ENCODE measurements at places on chromosomes 11 and 22.

DNA sequence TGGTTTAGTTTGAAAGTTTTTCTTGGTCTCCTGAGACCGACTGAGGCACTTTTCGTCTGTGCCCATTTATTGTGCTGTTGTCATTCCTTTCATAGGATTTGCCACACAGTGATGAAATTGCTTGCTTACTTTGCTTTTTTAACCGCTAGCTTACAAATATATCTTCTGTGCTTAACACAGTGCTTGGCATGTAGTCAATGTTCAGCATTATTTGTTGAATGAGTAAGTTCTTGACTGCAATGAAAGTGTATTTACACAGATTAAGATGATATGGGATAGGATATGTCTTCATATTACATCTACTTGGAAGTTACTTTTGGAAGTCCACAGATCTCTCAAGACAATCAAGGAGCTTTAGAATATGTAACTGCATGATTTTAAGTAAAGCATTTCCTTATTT is 91.2 kb downstream of the GRIA4 start:
- DNase-seq, result no peak

GRCh38 chr11:6225896-6226295 is 8.5 kb downstream of the FHIP1B start:
- DNase-seq, result no peak

DNA sequence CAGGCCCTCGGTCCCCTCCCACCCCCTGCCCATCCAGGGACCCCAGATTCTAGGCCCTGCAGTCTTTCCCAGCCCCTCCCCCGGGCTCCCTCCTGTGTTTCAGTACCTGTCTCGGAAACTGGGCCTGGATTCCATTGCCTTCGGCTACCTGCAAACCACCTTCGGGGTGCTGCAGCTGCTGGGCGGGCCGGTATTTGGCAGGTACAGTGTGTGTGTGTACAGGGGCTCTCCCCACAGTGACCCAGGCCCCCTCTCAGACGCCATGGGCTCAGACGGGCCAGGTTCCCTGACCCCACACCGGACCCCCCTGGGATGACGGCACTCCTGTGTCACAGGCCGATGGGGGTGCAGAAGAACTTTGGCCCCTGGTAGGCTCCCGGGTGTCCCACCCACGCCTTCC is 21.1 kb downstream of the PHLDA2 start:
- DNase-seq, result no peak

DNA sequence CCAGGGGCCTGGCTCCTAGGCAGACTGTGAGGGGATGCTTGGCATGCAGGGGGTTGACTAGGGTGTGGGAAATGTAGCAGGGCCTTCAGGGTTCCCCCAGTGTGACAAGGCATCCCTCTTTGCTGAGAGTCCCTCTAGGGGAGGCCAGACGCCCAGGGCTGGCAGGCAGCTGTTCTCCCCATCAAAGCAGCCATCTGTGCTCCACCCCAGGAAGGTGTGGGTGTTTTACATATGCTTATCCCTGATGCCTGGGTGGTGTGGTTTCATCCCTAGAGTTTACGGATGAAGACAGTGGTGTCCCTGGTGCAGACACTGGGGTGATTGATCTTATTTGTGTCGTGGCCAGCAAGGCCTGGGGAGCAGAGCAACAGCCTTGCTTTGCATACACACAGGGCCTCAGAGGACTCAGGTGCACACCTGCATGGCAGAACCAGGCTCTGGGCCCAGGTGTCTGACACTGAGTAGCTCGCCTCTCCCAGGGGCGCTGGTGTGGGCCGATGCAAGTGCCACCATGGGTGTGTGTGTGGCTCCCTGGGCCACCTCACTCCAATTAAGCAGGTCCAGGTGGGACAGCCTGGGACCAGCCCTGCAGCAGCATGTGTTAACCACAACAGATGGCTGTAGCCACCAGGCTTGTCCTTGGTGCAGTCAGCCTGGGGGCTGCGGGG is 74.2 kb downstream of the MED15 start:
- DNase-seq, result no peak
